Astrocyte of the spinal cord (primary cell): ENCODE measurements at places on chromosomes 4 and X.

GRCh38 chr4:88230969-88231771 lies 53.2 kb downstream of the PPM1K start:
- peak; percentile 53 for DNase-seq

DNA sequence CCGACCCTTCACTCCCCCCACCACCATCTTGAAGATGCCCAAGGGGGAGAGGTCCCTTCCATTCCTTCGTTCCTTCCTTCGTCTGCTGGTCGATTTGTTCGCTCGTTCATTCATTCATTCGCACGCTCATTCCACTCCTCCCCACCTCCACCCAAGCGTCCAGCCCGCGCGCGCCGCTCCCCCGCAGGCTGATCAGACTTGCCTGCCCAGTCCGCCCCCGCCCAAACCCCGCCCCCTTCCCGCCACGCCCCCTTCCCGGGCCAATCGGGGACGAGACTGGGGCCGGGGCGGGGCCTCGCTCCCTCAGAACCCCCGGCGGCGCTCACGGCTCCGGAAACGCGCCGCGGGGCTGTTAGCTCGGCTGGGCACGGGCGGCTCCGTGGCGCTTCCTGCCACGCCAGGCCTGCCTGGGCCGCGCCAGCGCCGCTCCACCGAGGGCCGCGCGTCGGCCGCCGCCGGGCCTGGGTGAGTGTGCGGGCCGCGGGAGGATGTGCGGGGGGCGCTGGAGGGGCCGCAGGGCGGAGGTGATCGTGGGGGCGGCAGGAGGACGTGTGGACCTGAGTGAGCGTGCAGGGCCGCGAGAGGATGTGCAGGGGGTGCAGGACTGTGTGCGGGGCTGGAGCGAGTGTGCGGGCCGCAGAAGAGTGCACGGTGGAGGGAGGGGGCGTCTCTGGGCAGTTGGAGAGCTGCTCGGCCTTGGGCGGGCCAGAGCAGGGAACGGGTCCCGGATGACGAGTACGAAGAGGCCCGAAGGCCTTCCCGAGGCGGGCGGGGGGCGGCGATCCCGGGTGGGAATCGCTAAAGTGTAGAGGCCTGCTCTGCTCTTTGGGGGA lies at the start of gene ZNF275:
Gene ZNF275 (plus strand): TSS at position 333 of the 833 bp plus-strand sequence. CDS start 2,527 bp downstream, outside the sequence.
- DNase-seq = peak; percentile 68

DNA sequence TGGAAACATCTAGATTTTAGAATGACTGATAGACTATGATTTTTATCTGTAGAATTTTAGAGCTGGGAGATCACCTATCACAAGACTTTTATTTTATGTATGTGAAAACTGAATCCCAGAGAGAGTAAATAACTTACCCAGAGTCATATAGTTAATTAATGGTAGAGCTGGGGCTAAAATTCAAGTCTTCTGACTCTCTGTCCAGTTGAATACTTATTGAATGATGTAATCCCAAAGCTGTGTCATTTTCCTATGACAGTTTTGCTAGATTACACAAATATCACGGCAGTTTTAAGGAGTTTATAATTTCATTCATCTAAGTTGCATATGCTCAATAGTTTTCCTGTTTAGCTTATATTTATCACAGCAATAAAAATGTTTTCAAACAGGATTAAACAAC lies 6.7 kb downstream of the NRK start:
- DNase-seq = no peak

DNA sequence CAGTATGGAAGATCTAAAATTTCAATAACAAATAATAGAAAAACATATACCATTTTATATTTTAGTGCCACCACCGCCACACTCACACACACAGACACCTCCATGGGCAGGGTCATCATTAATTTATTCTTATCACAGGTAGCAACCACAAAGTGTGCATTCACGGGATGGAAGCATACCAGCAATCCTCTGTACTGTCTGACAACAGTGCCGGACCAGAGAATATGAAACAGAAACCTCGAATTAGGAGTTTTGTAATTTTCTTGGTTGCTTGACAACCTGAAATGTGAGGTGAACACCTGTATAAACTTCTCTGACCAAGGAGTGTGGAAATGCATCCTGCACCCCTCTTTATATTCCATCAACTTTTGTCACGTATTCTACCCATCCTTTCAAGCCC lies 213.9 kb upstream of the KCNIP4 start:
- DNase-seq = no peak

DNA sequence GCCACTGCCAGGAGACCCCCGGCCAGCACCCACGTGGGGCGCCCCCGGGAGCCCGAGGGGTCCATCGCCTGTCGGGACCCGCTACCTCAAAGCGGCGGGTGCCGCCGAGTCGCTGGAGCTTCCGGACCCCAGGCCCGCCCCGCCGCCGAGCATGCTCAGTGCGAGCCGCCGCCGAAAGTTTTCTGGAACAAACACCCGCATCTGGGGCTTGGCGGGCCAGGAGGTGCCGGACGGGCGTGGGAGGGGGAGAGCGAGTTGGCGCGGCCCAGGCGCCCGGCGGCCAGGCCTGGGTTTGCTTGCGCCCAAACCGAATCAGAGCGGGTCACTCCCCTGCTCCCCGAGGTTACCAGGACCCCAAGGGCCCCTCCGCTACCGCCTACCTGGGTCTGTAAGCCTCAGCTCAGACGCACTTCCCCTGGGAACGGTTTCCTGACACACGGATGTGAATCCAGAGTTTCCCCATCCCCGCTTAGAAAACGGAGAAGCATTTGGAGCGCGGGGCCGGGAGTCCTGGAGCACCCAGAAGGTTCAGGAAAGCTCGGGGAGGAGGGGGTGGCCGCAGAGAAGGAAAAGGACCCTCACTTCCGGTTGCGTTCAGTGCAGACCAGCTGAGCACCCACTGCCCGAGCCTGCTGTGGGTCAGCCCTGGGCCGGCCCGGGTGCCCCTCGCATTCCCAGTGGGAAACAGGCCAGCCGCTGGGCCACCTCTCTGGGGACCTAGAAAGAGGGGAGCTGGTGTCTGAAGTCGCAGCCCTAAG lies at the start of gene EVC2:
Gene EVC2 (minus strand): TSS at position 111 of the 758 bp plus-strand sequence. CDS start 46 bp downstream, at position 65.
- DNase-seq = peak; percentile 59

- DNase-seq = peak; percentile 22
Observed at GRCh38 chr4:142845293-142846107, 601 bp downstream of the INPP4B start.

- DNase-seq = no peak
Observed at GRCh38 chr4:105127170-105127445, 19.6 kb upstream of the TET2 start.

- DNase-seq = peak; percentile 81
Observed at GRCh38 chr4:173371292-173372192, 788 bp downstream of the SAP30 start.

GRCh38 chr4:2591189-2591588 lies 54.7 kb downstream of the FAM193A start:
- DNase-seq = no peak

DNA sequence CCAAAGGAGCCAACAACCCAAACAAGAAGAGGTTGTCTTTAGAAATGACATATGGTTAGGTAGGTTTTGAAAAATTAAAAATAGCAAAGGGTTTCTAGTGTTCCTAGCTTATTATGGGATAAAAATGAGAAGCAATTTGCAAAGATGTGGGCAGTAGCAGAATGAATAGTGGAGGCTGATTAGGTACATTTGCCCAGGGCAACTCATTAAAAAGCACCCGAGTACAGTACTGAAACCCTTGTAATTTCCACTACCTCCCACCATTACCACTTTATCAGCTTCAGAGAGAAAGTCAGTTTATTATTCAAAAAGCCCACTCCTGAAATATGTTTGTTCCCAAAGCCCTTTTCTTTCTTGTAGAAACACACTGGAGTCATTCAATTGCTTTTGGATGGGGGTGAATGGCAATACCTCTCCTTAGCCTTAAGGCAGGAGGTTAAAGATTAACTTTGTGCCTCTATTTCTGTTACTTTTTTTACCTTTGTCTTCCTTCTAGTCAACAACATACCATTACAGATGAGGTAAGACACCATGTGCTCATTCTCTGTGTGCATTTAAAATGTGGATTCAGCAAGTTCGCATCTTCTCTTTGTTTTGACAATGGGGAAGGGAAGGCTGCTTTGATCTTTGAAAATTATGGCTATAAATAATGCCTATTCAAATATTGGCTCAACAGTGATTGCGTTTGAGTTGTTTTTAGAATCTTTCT lies 353.8 kb upstream of the CASK start:
- DNase-seq = no peak

GRCh38 chrX:134324359-134324758 lies 87.4 kb downstream of the CCDC160 start:
- no peak for DNase-seq

GRCh38 chr4:145951931-145952330 lies 13.3 kb upstream of the ZNF827 start:
- no peak for DNase-seq

DNA sequence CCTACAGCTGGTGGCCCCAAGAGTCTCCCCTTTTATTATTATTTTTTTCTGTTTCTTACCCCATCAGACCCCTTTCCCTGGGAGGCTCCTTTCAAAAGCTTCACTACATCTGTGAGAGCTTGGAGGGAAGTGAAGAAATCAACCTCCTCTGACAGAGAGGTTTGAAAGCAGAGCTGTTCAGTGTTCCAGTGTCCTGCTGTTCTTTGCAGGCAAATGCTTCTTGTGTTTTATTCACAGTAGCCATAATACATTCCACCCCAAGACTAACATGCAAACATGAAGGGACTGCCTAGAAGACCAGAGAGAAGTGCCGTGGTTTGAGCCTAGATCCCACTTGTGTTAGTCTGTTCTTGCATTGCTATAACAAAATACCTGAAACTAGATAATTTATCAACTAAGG lies 192.1 kb downstream of the PTTG2 start:
- peak; percentile 60 for DNase-seq

GRCh38 chrX:8726031-8726652 lies 5.8 kb downstream of the ANOS1 start:
- no peak for DNase-seq

- no peak for DNase-seq
Observed at GRCh38 chr4:146458594-146458993, 63.1 kb downstream of the SLC10A7 start.

- DNase-seq = no peak
Observed at GRCh38 chr4:91527056-91527455, 776.7 kb upstream of the GRID2 start.

DNA sequence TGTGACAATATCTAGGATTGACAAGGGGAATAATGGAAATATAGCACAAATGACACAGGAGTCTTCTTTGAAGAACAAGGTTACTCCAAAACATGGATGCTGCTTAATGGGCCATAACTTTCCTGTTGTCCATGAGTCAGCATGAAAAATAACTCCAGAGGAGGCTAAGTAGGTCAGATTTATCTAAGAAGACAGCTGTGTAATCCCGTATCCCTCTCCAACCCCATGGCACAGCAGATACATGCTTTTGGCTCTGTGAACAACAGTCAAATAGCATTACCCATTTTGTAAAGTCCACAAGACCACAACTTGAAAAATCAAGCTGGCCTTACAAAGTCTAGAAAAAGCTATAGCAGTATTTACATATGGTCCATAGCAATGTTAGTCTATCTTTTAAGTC lies 2.1 kb upstream of the TMEM131L start:
- peak; percentile 7 for DNase-seq

DNA sequence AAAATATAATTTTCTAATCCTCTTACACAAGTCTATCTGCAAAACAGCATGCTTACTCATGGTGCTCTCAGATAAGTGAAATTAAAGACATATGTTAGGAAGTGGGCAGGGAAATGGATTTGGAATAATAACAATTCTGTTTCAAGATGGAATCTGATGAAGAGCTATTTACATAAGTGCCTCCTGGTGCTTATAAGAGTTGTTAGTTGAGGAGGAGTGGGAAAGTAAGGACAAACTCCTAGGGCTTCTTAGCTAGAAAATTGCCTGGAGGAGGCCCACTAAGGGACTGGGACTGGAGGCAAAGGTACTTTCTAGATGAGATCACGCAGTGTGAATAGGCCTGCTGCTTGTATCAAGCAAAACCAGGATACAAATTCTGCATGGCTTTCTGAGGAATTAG lies 939.8 kb downstream of the GLUD2 start:
- peak; percentile 30 for DNase-seq

GRCh38 chrX:94830717-94831116 lies 1156.7 kb downstream of the FAM133A start:
- DNase-seq = no peak

GRCh38 chrX:70979136-70979762 lies 48.4 kb upstream of the SLC7A3 start:
- peak; percentile 40 for DNase-seq

DNA sequence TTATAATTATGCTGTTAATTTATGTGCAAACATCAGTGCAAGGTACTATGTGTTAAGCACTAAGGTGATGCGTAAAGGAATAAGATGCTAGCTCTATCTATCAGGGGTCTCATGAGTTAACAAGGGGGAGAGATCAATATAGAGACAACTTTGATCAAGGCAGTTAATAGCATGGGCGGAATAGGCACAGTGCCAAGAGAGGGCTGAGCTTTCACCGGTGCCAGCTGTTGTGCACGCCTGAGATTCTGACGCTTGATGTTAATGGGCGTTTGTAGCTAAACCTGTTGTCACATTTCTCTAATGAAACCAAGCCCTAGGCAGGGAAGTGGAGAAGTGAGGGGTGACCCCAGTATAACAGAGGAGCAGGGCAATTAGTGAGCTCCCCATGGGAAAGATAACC lies 86.0 kb upstream of the NMU start:
- no peak for DNase-seq
